GM12865 (cell line): ENCODE measurements at places on chromosomes 2 and 18.

- no peak for DNase-seq
Observed at GRCh38 chr2:185700883-185701282, 37.7 kb upstream of the FSIP2 start.

DNA sequence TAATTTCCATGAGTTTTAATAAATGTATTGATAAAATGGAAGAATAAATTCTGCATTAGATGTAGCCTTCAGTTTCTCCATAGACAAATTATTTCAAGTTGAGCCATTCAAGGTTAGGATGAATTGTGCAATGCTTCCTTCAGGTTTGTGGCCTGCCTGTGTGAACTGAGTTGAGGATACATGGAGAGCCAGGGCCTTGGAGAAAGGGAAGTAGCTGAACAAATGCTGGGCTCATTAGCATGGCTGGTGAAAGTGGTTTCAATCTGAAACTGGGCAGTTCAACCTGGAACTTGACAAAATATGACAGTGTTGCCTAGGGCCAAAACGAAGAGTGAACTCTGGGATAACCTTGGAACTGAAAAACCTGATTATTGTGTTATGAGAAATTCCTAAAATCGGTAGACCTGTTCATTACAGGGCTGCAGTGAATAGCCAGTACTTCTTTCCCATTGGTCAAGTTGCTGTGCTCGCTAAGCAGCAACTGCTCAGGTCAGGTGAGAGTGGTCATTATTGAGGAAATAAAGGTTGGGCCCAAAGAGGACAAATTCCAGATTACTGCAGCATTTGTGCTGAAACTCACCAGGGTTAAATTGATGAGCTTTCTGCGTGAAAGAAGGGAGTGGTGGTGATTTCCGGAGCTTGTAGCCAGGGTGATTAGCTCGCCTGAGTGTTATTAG lies 12.7 kb downstream of the INPP1 start:
- no peak for DNase-seq

DNA sequence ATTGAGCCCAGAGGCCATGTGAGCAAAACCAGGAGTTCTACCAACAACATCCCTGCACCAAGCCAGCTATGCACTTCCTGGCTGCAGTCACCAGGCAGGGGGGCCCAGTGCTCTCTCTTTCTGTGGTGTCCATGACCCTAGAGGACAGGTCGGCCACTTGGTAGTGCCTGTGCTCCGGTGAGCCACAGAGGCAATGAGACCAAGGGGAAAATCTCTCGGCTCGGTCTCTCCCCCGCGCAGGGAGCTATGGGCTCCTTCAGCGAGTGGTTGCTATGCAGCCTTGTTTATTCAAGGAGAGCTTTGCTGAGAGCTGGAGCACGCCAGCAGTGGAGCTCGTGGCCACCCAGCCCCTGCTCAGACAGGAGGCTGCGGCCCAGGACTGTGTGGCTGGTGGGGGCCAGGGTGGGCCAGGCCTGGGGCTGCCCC lies at the start of gene TOGARAM2:
Gene TOGARAM2 (plus strand): TSS at position 283 of the 426 bp plus-strand sequence. CDS start 13,537 bp downstream, outside the sequence.
- DNase-seq, result no peak

- DNase-seq, result no peak
Observed at GRCh38 chr2:96525211-96525507, 11.4 kb upstream of the ARID5A start.

- no peak for DNase-seq
Observed at GRCh38 chr2:146678516-146678915, 1166.3 kb upstream of the ACVR2A start.
